ENCODE measurements at places on chromosomes 6 and 20.
A peak's percentile ranks its signal among the peaks of the same experiment; 100 is the strongest.

DNA sequence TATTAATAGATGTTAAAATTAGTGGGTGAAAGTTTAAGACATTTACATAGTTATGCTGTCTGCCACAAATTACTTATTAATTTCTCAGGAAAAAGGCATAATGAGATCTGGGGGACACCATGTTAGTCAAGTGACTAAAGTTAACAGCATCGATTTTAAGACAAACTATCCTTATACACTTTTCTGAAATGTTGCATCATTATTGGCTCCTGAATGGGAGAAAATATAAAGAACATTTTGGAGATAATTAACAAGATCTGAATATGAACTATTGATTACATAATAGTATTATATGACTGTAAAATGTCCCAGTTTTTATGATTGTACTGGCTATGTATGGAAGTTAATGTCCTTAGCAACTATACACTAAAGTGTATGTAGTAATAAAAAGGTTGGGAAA lies 7.9 kb downstream of the OR2B3 start:
- DNase-seq: no peak

- peak; percentile 42 for DNase-seq
Measured at GRCh38 chr6:36290668-36291620, 21.1 kb downstream of the PNPLA1 start.

DNA sequence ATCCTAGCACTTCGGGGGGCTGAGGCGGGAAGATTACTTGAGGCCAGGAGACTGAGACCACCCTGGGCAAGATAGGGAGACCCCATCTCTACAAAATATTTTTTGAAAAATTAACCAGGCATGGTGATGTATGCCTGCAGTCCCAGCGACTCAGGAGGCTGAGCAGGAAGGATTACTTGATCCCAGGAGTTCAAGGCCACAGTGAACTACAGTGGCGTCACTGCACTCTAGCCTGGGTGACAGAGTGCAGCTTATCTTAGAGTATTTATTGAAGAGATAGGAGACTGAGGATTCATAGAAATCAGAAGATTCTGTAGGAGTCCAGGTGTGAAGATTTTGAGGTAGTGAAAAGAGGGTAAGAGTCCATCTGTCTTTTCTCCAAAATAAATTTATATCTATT lies 45.0 kb downstream of the SLC17A5 start:
- no peak for DNase-seq

DNA sequence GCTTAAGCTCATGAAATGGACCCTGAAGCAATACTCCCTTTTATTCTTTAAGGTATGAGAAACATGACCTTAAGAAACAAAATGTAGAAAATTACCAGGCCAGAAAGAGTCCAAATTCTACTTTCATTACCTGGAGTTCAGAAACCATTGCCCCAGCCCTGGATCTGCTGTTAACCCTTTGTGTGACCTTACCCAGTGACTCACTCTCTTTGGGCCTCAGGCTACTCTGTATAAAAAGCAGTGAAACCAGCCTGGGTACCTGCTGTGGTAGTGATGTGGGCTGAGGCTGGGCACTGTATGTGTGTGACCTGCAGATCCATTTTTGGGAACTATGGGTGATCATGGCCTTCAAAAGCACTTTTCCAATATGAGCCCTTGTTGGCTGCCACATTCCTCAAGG lies 47.2 kb downstream of the SLC9A8 start:
- no peak for DNase-seq

DNA sequence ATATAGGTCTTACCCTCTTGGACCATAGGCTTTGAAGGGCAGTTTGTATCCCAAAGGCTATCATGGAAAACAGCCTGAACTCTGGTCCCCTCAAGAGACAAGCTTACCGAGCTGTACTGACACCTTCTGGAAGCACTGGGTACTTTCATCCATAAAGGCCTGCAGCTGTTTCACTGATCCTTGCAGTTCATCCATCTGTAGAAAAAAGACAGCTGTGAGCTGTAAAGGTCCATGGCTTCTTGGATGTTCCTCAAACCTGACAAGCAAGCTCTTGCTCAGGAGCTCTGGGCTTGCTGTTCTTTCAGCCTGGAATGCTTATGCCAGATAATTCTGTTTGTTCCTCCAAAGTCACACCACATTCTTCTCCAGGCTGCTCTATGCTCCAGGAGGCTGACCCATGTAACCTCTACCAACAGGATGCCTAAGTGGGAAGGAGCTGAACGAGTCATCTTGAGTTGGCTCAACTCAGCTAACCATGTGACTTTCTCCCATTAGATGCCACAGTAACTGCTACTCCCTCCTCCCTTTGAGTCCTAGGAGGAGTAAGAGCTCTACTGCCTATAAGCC lies 8.8 kb upstream of the NDRG3 start:
- DNase-seq: peak; percentile 79

GRCh38 chr6:169890901-169891300 lies 139.5 kb downstream of the ERMARD start:
- no peak for DNase-seq

DNA sequence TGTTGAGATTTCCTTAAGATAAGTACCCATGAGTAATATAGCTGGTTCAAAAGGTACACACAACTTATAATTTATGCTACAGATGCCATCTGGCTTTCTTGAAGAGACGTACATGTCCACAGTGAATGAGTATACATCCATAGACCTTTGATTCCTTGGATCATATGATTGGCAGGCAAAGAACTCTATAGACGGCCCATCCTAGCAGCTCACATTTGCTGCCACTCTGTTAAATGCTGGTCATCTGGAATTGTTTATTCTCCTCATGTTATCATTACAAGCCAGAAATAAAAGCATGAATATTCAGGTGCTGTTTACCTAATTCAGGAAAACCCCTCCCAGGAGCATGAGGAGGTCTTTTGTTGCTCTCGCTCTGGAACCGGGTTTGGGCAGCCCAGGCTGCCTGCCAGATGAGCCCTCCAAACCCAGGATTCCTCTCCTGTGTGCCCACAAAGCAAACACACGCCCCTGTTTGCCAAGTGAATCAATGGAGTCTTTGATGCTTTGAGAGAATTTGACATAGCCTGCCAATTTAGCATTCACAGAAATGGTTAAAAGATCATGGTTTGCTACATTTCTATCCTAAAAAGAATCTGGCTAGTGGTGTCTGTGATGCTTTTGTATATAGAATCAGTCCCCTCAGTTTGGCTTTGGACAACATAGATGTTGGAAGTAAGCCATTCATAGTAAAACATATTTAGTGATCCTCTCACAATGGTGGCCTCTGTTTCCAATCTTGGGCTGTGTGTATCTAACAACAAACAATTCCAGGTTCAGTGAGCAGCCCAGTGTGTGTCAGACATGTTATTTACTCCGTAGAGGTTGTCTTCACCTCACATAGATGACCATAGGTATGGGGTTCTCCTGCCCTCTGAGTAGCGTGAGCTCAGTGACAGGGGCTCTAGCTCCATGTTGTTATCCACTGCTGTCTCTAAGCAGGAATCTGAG lies 17.5 kb upstream of the PLCG1 start:
- no peak for DNase-seq

GRCh38 chr6:12356983-12357972 lies 67.1 kb downstream of the EDN1 start:
- peak; percentile 29 for DNase-seq

GRCh38 chr6:119158057-119158848 lies 79.8 kb upstream of the FAM184A start:
- DNase-seq: peak; percentile 15

- no peak for DNase-seq
Measured at GRCh38 chr20:5171790-5172164, 45.0 kb downstream of the CDS2 start.

DNA sequence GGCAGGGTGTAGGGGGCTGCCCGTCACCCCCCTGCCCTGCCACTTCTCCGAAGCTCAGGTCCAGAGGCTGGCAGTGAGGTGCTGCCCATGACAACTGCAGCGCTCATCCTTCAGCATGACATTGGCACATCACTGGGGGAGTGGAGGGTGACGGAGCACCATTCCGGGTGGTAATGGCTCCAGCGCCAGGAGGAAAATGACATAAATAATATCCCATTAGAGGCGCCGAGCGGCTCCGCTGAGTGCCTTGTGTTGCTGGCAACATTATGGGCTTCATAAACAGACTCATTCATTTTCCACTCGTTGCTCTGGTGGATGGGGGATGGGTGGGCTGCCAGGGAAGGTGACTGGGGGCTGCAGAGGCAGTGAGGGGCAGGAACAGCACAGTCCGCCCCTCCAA lies 56.9 kb upstream of the CTNNBL1 start:
- DNase-seq: no peak

GRCh38 chr6:109224107-109224875 lies 129.0 kb downstream of the CEP57L1 start:
- DNase-seq: no peak

- peak; percentile 37 for DNase-seq
Measured at GRCh38 chr20:39676857-39677391, 714.8 kb downstream of the DHX35 start.

GRCh38 chr20:21099751-21100577 lies 6.2 kb downstream of the LINC00237 start:
- peak; percentile 11 for DNase-seq

DNA sequence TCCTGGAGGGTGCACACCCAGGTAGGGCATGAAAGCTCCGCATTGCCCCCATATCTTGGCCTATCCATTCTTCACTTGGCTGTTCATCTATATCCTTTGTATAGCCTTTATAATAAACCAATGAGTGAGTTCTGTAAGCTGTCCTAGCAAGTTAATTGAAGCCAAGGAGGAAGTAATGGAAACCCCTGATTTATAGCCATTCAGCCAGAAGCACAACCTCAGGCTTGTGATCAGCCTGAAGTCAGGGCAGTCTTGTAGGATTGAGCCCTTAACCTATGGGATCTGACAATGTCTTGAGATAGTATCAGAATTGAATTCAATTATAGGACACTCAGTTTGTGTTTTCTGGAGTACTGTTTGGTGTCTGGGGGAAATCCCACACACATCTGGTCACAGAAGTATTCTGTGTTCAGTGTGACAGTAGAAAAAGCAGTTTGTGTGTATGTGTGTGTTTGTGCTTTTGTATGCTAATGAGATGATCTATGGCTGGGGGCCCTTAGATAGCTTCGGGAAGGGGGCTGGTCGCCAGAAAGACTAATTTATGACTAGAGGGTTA lies 5.7 kb downstream of the NT5E start:
- DNase-seq: no peak

- peak; percentile 49 for DNase-seq
Measured at GRCh38 chr20:34459209-34459897, 56.9 kb upstream of the DYNLRB1 start.

DNA sequence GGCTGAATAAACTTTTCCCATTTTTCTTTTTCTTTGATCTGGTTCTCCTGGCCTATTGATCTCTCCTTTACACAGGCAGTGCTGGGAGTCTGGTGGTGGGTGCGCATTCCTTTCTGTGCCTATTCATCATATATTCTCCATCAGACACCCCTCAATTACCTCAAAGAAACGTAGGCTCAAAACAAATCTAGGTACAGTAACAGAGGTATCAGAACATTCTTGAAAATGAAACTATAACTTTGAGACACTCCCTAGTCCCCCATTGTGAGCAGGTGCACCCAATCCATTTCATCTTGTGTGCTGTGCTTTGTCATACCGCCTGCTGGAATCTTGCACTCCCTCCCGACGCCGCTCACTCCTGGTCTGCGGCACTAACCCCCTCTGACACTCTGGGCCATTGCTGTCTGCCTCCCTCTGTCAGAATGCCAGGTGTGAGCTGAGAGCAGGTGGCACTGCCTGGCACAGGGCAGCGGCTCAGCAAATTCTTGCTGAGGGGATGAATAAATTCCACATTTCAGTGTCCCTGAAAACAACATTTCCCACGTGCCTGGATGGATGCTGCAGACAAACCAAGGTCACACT lies 303.4 kb upstream of the EXOC2 start:
- no peak for DNase-seq

DNA sequence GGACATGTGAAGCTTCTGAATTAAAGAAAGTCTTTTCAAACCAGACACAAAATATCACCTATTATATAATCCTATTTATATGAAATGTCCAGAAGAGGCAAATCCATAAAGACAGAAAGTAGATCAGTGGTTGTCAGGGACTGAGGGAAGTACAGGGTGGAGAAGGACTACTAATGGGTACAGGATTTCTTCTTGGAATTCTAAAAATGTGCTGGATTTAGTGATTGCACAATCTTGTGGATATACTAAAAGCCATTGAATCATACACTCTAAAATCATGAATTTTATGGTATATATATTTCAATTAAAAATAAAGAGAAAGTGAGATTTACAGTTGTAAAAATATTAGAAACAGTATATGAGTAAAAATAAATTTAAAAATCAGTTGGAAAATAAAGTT lies 18.7 kb upstream of the MC3R start:
- no peak for DNase-seq

- DNase-seq: no peak
Measured at GRCh38 chr6:126293891-126294524, 45.9 kb upstream of the CENPW start.

GRCh38 chr20:35012227-35013069 lies 56.8 kb downstream of the MYH7B start:
- DNase-seq: no peak

DNA sequence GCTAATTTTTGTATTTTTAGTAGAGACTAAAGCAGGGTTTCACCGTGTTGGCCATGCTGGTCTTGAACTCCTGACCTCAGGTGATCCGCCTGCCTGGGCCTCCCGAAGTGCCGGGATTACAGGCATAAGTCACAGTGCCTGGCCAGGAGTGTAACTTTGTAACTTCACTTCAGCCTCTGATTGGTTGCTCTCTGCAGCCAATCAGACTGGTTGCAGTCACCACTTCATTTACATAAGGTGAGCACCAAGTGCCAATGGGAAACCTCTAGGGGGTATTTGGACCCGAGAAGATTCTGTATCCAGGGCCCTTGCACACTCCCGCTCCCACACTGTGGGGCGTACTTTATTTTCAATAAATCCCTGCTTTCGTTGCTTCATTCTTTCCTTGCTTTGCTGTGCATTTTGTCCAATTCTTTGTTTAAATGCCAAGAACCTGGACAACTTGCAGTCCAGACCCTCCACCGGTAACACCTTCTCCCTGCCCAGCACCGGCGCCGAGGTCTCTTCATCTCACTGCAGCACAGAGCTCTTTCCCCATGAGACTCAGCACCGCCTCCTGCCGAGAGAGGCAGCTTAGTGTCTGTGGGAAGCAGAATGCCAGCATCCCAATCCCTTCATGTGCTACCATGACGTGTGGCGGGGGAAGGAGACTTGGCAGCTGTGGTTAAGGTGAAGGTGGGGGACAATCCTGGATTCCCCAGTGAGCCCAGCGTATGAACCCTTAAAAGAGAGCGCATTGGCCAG lies 14.0 kb upstream of the MRGBP start:
- no peak for DNase-seq

DNA sequence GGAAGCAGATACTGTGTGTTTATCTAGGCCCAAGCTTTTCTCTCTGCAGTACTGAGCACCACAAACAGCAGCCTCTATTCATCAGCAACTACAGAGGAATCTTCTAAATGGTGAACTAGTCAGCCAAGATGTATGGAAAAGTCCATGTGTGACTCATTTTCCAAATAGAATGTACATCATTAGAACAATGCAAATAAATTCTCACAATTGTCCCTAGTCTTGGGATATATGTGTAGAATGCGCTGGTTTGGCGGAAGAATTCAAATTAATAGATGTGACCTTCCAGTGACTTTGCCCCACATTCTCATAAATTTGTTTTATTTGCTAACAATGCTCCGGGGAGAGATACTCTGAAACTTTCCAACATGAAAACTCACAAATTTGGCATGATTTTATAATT lies 436.2 kb downstream of the CBLN4 start:
- DNase-seq: no peak
